ENCODE measurements at places on chromosomes 5 and 9.

DNA sequence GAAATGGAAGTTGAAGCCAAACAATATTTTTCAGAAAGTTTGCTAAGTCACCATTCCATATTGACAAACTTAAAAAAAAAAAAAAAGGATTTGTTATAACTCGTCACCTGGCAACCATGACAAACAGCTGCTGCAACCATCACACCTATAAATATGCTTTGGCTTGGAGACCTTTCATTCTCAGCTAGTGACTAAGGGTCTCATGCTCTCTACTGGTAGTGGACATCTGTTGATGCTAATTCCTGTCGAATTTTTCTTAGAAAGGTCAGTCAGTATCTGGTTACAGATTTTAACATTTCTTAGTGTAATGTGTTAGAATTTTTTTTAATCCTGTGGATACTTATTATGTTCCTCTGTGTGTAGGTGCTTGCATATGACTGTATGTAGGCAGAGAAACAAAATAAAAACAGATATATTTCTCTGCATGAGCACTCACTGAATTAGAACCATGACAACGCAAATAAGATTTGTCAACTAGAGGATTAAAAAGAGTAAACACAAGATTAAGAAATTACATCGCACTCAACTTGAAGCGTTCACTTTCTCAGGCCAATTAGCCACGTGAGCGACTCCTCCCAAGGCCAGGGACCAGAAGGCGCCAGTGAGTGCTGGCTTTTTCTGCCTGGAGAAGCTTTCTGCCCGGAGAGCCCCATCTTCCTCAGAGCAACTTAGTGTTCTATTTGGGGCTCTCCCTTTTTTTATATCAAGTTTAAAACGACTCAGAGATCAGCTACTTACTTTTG, 27.0 kb upstream of the ZNF622 start:
- DNase-seq: no peak

GRCh38 chr5:81400375-81400774, 6.4 kb upstream of the ACOT12 start:
- no peak for DNase-seq

- no peak for DNase-seq
Measured at GRCh38 chr5:173970878-173971650, 17.9 kb upstream of the C5orf47 start.

DNA sequence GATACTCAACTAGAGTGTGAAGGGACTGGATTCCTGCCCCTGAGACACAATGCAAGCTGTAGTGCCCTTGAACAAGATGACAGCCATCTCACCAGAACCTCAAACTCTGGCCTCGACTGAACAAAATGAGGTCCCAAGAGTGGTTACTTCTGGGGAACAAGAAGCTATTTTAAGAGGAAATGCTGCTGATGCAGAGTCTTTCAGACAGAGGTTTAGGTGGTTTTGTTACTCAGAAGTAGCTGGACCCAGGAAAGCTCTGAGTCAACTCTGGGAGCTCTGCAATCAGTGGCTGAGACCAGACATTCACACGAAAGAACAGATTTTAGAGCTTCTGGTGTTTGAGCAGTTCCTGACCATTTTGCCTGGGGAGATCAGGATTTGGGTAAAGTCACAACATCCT, 2.4 kb downstream of the ZNF483 start:
- no peak for DNase-seq

Data from NCI-H510A (cell line).